MCF 10A (cell line): ENCODE measurements at places on chromosomes 7 and 10.

DNA sequence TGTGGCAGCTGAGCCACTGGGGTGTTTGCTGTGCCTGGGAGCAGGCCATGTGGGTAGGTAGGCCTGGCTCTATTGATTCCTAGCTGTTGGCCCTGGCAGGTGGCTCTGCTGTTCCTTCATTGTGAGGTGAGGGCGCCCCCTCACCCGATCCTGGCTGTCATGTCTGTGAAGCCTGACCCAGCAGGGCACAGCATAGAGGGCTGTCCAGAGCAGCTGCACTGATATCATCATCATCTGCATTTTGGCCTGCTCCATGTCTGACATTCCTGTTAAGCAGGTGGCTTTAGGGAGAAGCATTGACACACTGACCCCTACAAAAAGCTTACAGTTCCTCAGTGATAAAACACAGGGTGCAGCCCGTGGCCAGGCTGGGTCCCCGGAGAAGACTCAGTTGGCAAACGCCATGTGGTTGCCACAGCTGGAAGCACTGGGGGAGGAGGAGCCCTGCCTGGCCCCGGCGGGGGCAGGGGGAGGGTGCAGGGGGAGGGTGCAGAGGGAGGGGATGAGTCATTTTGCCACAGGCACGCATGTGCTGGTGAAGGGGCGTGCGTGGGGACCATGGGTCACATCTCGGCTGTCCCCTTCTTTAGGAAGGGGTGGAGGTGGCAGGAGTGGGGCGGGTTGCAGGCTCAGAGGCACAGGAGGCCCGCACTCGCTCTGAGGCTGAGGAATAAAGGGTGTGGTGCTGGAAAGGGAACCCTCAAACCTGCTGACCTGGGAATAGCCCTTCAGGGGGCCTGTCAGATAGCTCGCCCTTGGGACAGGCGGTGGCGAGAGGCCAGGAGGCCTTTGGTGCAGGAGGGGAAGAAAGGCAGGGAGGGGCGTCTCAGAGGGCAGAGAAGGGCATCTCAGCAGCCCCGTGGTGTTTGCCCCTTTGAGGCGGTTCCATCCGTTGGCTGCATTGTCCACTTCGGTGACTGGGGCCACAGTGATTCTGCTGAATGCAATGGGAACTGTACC, 31.6 kb downstream of the IKZF1 start:
- peak; percentile 4 for DNase-seq

GRCh38 chr7:32535162-32535702, 39.9 kb downstream of the AVL9 start:
- DNase-seq: no peak

- peak; percentile 34 for DNase-seq
Measured at GRCh38 chr7:107715531-107715930, 28.4 kb upstream of the CBLL1 start.

DNA sequence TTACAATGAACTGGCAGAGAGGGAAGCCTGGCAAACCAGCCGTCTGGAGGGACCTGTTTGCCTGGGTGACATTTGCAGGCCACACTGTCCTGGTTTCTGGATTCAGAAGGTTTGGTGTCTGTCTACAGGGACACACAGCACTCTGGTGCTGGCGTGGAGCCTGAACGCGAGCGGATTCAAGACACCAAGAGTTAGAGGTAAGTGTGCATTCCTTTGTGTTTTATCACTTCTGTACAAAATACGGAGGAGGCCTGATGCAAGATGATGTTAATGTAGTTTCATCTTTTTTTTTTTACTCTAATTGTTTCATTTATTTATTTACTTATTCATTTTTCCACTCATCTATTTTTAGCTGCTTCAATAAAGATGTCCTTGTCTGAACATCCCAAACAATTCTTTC, 485.3 kb upstream of the ADARB2 start:
- DNase-seq: peak; percentile 47

DNA sequence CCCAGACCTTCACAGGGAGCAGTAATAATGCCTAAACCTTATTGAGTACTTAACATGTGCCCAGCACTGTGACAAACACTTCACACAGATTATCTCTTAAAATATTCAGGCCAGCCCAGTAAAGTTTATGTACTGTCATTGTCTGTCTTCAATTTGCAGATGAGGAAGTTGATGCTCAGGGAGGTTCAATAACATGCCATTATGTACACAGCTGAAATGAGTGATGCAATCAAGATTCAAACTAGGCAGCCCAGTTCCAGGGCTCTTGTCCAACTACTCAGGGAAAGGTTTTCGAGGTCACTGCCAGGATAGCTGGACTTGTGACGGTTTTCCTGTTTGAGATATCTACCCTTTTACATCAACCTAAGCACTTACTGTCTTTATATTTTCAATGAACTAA, 56.1 kb downstream of the AUTS2 start:
- no peak for DNase-seq

DNA sequence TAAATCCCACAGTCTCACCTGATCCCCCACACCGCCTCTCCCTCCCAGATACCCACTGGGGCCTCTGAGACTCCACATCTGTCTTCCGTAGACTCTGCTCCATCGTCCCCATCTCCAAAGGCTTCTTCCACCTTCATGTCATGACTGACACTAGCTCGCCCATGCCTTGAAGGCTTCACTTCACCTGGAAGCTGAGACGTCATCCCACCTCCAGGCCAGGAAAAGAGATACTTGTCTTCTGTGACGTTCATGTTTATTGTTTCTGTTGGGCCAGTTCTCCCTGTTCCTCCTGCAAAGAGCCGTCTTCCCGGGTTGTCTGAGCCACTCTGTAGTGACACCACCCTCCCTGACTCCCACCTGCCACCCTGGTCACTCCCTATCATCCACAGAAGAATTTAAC, 3.6 kb upstream of the ZNF862 start:
- no peak for DNase-seq

DNA sequence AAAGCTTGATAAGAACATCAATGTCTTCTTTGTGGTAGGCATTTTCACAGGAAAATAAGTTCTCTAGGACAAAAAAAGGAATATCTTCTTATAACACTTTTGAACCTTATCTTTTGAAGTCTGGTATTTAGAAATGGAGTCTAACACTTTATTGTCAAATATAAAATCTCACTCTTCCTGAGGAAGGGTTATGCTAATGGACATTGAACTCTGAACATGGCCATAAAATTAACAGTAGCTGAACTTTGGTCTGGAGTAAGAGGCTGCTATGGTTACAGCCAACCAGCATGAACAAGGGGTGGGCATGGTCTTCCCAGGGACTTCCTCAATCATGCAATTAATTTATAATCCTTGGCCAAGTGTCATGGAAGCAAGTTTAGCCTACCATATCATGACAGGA, at the start of gene CLRN3:
CLRN3 (minus strand) TSS at position 199 of the 400 bp plus-strand sequence; CDS start at position 42, 157 bp downstream.
- no peak for DNase-seq
